ENCODE measurements at places on chromosomes 12 and 14.

GRCh38 chr12:131027264-131027663 is 73.6 kb downstream of the ADGRD1 start:
- DNase-seq = no peak

DNA sequence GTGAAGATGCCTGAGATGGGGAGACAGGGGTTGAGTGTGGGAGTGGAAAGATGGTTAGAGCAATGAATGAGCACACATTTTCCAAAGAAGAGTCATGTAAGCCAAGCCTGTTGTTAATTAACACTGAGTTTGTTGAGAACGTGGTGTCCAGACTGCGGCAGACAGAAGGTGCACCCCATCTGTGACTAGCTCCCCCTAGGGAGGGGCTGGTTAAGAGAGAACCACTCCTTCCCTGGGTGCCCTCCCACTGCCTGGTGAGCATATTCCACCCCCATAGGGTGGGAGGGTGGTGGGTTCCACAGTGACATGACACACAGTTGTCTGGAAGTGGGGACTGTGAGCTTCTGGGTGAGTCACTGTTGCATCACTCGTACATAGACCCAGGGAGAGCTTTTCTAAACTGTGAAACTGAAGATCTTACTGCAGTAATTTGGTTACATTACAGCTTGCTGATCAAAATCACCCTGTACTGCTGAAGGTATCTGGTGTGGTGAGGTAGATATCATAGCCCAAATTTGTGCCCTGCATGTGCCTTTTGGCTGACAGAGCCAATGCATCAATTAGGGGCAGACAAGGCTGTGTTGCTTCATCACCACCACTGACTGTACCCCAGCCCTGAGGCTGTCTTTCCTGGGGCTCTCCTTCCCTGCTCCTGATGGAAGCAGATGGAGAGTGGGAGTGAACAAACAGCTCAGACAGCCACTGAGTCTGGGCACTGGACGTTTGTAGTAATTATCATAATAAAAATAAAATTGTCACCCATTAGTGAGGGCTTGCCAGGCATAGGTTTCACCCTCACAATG is 150.9 kb downstream of the EMP1 start:
- DNase-seq = no peak

DNA sequence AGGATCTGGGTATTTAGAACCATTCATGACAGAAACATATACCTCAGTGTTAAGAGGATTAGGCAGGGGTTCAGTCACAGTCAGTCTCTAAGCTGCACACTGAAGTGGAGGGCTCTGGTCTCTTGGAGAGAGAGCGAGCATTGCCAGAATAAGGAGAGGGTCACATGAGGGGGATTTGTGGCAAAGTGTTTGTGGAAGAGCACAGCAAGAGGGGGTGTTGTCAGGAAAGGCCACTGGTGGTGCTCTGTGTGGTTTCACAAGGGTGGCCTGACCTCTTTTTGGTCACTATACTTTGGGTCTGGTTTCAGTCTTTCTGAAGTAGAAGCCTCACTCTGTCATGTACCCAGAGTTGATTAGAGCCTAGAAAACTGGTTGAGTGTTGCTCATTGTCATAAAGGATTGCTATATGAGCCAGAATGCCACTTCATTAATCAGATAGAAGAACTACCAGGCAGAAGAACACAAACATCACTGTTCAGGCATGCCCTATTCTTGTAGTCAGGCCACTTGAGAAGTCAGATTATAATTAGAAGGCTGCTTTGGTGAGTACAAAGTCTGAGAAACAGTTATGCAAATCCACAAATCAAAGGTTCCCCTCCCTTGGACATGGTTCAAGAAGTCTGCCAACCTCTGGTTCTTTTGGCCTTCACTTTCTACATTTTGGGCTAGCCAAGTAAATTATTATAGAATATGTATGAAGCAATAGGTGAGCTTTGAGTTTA is 8.4 kb downstream of the TMEM19 start:
- no peak for DNase-seq

- peak; percentile 71 for DNase-seq
Measured at GRCh38 chr14:52706286-52706685, 714 bp upstream of the PSMC6 start.

DNA sequence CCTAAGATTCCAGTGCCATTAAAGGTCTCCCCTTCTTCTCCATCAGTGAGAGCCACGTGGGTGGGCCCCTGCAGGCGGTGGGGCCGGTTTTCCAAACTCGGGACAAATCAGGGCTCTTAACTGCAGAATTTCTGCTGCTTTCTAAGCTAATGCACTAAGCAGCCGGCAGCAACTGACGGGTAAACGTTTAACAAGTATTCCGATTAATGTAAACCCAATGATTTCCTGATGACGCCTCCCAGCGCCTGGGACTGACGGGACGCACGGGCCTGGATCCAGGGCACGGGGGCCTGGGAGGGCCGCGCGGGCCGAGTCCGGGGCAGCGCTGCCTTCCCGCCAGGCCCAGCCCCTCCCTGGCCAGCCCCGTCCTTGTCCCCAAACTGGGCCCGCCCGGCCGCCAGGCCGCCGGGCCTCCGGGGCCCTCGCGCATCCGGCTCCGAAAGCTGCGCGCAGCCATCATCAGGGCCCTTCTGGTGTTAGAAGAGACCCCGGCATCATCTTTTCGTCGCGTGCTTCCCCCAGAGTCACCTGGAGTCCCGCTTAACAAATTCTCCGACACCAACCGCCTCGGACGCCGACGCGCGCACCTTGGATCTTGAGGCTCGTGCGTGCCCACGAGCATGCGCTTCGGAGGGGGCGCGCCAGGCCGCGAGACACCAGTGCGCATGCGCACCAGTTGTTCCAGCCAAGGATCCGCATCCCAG is at the start of gene MLH3:
Gene MLH3 (minus strand): TSS at position 616 of the 704 bp plus-strand sequence. CDS start 1,812 bp downstream, outside the sequence.
- peak; percentile 74 for DNase-seq

Measured in CD4-positive, alpha-beta T cell treated with Interleukin-2 at 100 ng/mL for 4 hours (primary cell).